BE2C (cell line): ENCODE measurements at places on chromosomes 3 and 15.
A peak's percentile ranks its signal among the peaks of the same experiment; 100 is the strongest.

DNA sequence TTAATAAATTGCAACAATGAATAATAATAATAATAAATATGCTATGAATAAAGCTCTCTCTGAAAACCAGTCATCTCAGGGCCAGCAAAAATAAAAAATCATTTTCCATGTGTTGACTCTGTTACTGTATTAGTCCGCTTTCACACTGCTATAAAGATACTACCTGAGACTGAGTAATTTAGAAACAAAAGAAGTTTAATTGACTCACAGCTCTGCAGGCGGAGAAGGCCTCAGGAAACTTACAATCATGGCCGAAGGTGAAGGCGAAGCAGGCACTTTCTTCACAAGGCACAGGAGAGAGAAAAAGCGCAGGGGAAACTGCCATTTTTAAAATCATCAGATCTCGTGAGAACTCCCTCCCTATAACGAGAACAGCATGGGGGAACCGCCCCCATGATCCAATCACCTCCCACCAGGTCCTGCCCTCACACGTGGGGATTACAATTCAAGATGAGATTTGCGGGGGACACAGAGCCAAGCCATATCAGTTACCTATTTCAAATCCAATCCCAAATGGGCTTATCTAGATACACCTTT lies 224.1 kb downstream of the IGSF11 start:
- DNase-seq = no peak

- no peak for DNase-seq
Observed at GRCh38 chr15:67776600-67776999, 48.7 kb upstream of the SKOR1 start.

GRCh38 chr3:52934630-52935530 lies 37.5 kb upstream of the STIMATE start:
- DNase-seq = peak; percentile 43

GRCh38 chr3:118675305-118675704 lies 359.3 kb downstream of the IGSF11 start:
- DNase-seq = no peak

DNA sequence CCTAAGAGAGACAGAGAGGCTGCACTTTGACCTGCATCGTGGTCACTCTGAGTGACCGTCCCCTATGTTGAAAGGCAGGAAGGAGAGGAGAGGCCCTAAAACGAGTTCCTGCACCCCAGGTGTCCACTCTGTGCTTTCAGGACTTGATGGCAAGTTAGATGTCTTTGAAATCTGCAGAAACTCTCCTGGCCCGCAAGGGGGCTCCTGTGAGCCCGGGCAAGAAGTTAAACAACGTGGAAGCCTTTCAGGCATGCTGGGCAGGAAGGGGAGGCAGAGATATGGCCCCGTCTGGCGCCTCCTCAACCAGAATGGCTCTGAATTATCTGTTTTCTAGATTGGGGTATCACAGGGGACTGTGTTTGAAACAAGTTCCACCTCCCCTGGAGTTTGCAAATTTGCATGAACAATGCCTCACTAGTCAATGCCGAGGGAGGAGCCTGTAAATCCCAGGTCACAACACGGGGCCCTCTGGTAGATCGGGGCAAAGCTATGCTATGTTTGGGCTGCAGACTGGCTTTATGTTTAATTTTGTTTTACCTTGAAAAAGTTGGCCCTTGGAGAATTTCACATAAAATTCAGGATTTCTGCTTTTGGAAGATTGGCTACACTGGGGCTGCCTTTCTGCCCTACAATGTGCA lies 9.8 kb downstream of the CTXND1 start:
- peak; percentile 61 for DNase-seq

DNA sequence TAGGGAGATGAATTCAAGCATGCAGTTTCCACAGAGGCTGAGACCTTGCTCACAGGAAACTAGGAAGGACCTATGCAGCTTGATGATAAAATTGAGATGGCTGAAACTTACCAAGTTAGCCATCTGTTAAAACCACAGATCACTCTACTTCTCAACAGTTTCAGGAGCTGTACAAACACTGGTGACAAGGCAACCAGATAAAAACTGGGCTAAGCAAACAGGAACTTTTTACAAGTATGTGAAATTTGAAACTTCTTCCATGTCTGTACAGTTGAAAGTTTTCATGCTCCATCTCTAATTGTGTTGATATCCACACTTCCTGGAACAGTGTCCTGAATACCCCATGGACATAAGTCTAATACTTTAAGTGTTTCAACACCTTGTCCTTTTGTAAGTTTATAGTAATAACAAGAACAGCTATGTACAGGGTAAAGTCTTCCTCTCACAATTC lies 78.2 kb downstream of the FAIM start:
- DNase-seq = no peak

GRCh38 chr3:65342084-65342683 lies 654.4 kb upstream of the ADAMTS9 start:
- DNase-seq = peak; percentile 70

DNA sequence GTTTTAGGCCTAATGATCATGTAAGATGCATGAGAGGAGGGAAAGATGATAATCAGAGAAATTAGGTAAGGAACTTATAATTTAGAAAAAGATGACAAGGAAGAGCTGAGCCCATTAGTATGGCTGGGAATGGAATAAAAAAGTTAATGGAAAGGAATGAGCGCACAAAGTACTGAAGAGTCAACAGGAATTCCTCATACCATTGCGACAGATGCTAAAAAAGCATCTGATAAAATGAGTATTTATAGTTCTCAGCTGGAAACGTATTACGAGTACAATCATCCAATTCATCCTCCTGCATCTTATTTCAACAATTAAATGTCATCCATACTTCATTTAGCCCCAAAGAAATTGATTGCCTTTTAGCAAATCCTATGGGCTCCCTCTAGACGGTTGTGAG lies 58.9 kb downstream of the TMCC1 start:
- DNase-seq = no peak

- no peak for DNase-seq
Observed at GRCh38 chr3:89947337-89947954, 840.0 kb downstream of the EPHA3 start.

DNA sequence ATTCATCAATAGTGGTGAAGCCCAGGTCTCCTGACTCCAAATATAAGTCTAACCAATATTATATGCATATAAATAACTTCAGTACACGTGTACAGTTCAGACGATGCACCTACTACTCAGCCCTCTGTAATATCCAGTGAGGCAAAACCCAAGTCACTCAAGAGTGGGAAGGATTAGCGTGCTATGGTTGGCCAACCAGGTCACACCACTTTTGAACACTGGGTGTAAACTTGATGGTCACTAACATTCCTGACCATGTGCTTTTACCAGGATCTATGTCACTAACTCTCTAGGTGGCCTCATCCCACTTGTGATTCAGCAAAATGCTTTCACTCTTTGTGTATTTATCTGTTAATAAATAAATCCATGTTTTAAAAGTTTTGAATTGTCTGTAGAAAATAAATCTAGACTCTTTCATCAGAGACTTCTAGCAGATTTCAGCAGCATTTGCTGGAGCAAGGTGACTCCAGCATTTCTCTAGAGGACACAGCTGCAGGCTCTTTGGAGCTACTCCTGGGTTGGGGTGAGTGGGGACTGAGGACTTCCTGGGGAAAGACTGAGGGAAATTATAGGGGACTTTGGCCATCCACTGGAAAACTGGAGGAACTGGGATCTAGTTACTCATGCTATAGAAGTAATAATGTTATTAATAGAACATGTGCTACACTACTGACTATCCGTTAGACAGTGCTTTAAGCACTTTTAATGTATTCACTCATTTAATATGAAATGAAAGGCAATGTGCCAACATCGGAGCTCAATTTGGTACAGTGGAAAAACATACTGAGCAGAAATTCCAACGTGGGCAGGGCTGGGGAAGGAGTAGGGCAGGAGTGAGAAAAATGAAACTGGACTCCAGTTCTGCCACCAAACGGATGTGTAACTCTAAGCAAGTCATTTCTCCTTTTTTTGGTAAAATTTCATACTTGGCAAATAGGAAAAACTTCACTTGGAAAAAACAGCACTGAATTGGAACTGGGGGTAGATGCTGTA lies 97.9 kb downstream of the RORA start:
- no peak for DNase-seq

DNA sequence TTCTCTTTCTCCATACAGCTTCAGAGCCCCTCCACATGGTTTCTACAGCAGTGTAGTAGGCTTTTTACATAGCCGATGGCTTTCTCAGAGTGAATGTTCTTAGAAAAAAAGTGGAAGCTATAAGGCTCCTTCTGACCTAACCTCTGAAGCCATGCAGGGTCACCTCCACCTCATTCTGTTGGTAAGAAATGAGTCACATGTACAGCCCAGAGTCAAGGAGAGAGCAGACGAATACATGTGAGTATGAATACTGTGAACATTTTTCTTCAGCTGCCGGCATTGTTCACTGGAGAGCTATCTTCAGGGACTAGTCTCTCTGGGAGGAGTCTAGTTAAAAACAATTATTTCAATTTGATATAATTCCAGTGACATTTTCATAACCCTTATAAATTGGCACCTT lies 68.2 kb upstream of the THRB start:
- no peak for DNase-seq
